ENCODE measurements at places on chromosomes 12 and 14. TPM values are rescaled to one million over a fixed set of nuclear protein-coding genes. Genes with fewer than 3 reads are reported as not detected.

The CCDC197 gene
- polyA plus RNA-seq, result not detected

The RNFT2 gene
- 0.95 TPM for polyA plus RNA-seq

The NOS1 gene
- under 0.01 TPM for polyA plus RNA-seq

The MTRFR gene
- 10.4 TPM for polyA plus RNA-seq

The MORN3 gene
- 0.23 TPM for polyA plus RNA-seq

Data from fibroblast of lung (primary cell).